Right renal cortex interstitium (tissue), 3 donors: ENCODE measurements at places on chromosomes 3 and 15. TPM values are rescaled to one million over a fixed set of nuclear protein-coding genes. Genes with fewer than 3 reads are reported as not detected.

The LMOD3 gene
- polyA plus RNA-seq, result 0.06 TPM

The CHRNA7 gene
- 10.3 TPM for polyA plus RNA-seq

The CCDC54 gene
- 0.25 TPM for polyA plus RNA-seq

The CCR3 gene
- 0.21 TPM for polyA plus RNA-seq
